CD8-positive, alpha-beta T cell (primary cell): ENCODE measurements at places on chromosomes 2 and 18.

- DNase-seq, result no peak
These were observed 37.3 kb upstream of the SH3BP4 start for GRCh38 chr2:234914371-234915154.

GRCh38 chr18:66727991-66728390, 124.1 kb upstream of the CDH19 start:
- no peak for DNase-seq

DNA sequence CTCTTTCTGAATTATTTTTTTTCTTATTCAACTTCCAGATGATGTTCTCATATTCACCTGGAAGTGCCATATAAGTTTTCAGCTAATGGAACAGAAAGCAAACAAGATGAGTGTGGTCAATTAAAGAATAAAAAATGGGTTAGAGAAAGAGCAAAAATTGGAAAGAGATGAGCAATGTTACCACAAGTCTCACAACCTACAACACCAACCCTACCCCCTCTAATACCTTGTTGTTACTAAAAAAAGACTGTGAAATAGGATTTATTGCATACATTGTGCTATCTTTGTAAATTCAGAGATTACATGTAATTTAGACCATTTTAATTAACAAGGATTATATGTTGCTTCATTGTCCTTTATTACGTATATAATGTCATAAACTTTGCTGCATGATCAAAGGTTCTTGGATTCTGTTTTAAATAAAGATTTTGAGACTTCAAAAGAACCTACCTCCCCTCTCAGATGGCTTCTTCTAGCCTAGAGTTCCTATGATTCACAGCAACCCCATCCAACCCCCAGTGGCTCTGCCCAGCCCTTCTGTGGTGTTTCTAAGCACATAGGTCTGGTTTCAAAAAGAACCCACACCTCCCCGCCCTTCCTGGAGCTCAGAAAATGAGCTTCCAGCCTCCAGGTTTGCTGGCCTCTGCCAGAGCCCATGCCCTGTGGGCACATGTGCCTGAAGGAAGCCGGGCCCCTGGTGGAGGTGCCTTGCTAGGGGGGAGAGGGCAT, 24.7 kb downstream of the LGALSL start:
- no peak for DNase-seq

- DNase-seq, result no peak
These were observed 987.7 kb downstream of the TSN start for GRCh38 chr2:122743021-122743675.

DNA sequence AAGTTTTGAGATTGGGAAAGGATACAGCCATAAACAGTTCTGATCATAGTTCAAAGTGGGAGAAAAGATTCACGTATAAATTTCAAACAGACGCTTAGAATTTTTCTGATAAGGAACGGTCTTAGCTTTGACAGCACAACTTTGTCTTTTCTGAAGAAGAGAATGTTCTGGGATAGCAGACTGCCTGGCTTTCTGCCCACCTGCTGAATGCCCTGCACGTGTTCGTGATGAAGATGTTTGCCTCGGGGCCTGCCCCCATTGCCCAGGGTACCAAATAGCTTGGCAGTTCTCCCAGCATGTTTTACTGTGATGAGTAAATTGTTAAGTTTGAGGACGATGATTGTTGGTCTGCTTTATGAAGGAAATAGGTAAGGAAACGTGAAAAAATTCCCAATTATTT, 4.6 kb downstream of the MRPL33 start:
- no peak for DNase-seq

GRCh38 chr2:238136820-238137537, 1.5 kb upstream of the KLHL30 start:
- peak; percentile 6 for DNase-seq

- DNase-seq, result peak; percentile 70
These were observed 7.9 kb downstream of the PCBP1 start for GRCh38 chr2:70094978-70095719.

DNA sequence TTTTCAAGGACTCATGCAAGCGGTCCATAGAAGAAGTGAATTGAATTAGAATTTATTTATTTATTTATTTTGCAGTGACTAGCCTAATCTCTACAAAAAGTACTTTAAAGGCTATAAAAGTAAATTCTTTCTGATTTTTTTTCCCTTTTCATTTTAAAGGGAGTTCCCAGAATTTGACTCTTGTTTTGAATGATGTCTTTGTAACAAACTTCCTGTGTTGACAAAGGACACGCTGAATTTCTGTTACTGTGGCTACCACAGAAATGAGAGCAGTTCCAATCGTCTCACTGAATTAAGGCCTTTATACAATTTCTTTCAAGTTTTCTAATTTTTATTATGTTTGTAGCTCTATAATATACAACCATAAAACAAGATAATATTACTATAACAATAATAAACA, 46.3 kb upstream of the LPIN2 start:
- no peak for DNase-seq

DNA sequence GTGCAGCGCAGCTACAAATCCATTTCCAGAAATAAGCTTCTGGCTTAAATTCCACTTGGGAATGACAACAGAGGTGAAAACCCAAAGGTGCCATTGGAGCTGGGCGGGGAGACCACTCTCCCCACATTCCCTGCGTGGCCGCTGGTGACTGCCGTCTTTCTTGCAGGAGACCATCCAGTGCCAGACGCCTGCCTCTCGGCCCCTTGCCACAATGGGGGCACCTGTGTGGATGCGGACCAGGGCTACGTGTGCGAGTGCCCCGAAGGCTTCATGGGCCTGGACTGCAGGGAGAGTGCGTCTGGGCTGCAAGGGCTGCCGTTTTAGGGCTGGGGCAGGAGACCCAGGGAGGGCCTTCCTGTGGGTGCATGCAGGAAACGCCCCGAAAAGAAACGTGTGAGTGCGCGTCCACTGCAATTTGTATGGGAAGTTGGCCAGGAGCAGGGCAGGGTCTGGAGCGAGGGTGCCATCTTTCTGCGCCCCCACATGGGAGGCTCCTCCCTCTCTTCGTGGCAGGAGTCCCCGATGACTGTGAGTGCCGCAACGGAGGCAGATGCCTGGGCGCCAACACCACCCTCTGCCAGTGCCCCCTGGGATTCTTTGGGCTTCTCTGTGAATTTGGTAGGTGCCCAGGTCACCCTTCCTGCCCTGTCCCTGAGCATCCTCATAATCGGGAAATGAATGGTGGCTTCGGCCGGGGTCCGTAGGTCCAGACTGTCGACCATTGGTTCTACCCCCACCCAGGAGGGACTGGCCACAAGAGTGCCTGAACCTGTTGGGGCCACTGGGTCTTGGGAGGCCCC, 49.9 kb downstream of the SNED1 start:
- DNase-seq, result no peak

DNA sequence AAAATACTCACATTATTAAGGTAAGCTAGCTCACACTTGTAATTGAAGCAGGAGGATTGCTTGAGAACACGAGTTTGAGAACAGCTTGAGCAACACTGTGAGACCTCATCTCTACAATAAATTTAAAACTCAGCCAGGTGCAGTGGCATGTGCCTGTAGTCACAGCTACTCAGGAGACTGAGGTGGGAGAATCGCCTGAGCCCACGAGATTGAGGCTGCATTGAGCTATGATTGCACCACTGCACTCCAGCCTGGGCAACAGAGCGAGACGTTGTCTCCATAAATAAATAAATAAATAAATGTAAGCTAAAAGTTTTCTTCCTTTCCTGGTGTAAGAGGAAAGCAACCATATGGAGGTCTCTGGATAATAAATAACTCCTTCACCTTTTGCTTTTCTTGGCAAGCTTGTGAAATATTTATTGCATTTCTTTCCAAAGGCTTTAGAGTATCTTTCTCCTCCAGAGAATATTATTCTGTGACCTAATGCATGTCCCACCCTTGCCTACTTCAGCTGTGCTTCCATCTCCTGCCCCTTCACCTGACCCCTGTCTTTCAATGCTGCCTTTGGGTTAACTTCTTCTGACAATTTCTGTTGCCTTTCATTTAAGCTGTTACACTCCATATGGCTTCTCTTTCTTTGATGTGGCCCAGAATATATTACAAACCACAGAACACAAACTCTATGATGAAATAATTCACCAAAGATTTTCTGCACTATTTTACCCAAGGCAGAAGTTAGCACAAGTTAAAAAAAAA, 280.7 kb upstream of the RND3 start:
- no peak for DNase-seq

DNA sequence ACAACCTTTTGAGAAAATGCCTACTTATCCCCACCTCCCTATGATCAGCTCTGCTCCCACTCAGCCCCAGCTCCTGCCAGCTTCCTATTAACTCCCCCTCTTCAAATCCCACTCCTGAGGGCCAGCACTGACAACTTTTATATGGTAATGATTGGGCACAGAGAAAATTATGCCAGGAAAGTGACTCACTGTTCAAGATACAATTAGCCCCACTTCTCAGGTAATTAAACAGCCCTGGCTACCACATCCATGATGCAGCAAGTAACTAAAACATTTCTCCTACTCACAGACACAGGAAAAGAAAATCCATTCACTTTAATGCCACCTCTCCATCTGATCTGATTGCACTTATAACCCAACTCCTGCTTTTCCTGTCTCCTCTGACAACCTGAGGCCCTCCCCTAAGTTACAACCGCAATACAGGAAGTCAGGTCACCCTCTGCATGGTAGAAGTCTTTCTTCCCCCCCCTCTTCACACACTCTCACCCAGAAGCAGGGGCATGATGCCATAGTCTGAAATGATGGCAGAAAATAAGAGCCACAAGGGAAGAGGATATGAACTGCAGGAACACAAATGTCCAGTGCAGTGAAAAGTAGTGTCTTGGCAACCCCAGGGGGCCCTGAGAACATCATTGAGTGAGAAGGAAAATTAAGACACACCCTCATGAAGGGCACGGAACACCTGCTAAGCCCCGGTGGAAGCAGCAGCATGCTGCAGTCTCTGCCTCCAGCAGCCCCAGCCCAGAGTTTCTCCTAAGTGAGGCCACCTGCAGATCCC, 54.4 kb downstream of the STK39 start:
- DNase-seq, result no peak

- DNase-seq, result no peak
These were observed 317.9 kb upstream of the TANK start for GRCh38 chr2:160842286-160842685.

DNA sequence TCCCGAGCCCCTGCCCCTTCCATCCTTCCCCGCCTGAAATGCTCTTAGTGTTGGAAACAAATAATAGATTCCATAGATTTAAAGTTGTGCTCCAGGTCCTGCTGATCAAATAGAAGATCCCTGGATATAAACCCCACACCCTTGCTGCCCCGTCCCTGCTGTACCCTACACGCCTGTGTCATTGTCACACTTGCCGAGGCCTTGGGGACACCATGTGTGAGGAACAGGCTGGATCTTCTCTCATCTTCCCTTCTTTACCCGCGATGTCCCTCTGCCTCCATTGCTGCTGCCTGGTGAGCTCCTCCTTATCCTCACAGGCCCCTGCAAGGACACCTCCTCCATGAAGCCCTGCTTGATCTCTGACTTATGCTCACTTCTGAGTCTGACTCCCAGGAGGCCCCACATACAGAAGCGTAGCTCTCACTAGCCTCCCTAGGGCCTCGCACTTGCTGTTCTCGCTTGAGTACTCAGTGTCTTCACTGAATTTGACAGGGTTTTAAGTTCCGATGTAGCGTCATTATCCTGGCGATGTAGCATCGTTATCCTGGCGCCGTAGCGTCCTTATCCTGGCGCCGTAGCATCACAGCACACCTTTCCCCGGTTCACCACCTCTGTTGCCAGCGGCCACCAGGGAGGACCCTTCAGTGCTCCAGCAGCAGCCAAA, 221.9 kb downstream of the NDUFA10 start:
- DNase-seq, result no peak

- DNase-seq, result no peak
These were observed 63.5 kb downstream of the CCDC102B start for GRCh38 chr18:68861365-68861764.

DNA sequence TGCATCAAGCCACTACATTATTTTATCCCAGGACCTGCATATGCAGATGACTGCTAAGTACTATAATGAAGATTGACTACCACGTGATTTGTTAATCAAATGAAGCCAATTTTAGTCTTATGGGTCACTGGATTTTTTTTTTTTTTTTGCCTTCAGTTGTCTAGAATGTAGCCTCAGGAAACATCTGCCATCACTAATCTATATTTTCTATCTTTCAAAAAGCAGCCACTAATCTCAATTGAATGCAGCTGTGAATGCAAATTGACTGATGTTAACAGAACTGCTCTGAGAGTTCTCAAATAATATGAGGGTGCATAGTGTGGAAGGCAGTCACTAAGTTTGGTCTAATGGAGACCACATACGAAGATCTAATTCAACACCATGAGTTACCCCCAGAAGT, 106.3 kb downstream of the ABCA12 start:
- no peak for DNase-seq

DNA sequence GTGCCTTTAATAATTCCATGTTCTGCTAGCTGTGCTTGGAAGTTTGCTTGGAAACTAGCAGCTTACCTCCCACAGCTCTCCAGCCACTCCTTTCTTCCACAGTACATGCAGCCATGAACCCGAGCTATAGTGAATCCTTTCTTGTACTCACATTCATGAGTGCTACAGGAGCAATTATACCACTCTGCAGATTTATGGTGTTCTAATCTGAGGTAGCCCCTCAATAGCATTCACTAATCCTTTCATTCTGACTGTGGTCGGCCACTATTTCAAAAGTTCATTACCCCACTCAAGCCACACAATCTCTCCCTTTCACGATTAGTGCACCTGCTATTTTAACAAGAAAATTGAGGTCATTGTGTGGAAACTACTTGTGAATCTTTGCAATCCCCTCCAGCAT, 53.2 kb downstream of the CSRNP3 start:
- no peak for DNase-seq

- no peak for DNase-seq
These were observed 81.4 kb upstream of the LPIN2 start for GRCh38 chr18:3094338-3094684.

GRCh38 chr18:12408247-12408869, 629 bp downstream of the PRELID3A start:
- no peak for DNase-seq

GRCh38 chr2:26557244-26557925, 79.5 kb upstream of the OTOF start:
- no peak for DNase-seq

GRCh38 chr2:20604401-20604911, 46.4 kb downstream of the HS1BP3 start:
- no peak for DNase-seq

DNA sequence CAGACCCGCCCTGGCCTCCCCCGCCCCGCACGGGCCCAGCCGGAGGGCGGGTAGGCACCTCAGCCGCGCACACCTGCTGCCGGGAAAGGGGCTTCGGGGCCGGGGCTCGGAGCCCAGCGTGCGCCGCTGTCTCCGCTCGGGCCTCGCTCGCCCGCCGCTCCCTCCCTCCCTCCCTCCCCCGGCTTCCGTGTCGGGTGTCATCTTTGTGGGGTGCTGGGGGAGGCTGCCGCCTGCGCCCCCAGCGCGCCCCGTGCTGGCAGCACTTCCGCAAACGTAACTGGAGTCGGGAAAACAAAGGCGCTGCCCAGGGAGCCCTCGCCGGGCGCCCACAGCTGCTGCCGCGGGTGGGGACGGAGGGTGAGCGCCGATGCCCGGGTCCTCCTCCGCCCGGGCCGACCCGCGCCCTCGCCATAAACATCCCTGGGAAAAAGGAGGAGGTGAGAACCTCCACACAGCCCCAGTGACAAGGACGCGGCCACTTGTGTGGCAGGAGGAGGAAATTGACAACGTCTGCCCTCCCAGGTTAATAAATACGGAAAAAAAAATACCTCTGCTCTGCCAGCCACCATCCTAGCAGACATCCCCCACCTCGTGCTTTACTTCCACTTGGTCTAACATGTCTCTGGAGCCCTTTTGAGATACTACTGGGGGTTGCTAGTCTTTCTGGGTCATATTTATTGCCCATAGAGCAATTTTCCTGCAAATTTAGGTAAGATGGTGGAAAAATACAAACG, 550 bp downstream of the MFSD6 start:
- DNase-seq, result peak; percentile 62

- DNase-seq, result no peak
These were observed 59.1 kb downstream of the VSNL1 start for GRCh38 chr2:17599617-17600016.

GRCh38 chr2:213187833-213188532, 36.6 kb upstream of the IKZF2 start:
- DNase-seq, result no peak
